ENCODE measurements at places on chromosomes 11 and 22.

DNA sequence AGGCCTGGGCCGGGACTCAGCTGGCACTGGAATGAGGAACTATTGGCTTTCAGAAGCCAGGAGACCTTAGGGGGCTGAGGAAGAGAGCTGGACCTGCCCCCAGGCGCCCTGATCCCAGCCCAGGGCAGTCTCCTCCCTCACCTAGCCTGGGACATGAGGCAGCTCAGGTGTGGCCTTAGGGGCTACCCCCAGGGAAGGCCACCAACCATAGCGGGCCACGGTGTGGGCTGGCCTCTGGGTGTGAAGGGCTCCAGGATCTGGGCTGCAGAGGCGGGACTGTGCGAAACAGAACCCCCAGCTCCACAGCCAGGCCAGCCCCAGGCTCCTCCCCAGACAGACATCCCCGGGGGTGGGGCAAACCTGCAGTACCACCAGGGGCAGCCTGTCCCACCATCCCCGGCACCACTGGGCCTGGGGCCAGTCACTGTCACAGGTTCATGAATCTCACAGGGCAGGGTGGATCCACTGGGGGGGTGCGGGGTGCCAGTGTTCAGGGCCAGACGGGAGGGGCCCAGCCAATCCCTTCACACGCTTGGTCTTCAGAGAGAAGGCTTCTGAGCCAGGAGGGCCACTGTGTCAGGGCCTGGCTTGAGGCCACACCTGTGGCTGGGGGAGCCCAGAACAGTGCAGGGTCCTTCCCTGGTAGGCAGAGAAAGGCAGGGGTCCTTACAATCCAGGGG lies 3.5 kb downstream of the PLXNB2 start:
- DNase-seq, result peak; percentile 91

GRCh38 chr22:33028234-33028633 lies 29.9 kb downstream of the SYN3 start:
- DNase-seq, result no peak

GRCh38 chr11:15673408-15673831 lies 558.7 kb downstream of the INSC start:
- no peak for DNase-seq

- DNase-seq, result peak; percentile 18
Measured at GRCh38 chr11:36292311-36292722, 3.1 kb upstream of the COMMD9 start.

DNA sequence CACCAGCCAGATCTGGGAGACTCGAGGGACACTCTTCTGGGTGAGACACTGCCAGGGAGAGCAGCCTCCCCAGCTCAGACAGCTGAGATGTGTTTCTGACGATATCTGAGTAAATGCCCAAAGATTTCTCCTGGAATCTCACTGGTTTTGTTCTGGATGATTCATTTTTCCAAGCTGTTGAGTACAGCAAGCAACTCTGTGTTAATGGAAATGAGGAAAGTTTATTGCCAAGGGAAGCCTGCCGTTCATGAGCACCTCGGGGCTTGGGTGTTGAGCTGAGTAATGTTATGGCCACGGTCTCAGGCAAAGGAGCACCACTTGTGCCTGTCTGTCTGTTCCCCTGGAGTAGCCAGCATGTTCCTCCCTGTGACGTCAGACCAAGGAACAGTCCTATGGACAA lies 1132.4 kb downstream of the BRD1 start:
- no peak for DNase-seq

DNA sequence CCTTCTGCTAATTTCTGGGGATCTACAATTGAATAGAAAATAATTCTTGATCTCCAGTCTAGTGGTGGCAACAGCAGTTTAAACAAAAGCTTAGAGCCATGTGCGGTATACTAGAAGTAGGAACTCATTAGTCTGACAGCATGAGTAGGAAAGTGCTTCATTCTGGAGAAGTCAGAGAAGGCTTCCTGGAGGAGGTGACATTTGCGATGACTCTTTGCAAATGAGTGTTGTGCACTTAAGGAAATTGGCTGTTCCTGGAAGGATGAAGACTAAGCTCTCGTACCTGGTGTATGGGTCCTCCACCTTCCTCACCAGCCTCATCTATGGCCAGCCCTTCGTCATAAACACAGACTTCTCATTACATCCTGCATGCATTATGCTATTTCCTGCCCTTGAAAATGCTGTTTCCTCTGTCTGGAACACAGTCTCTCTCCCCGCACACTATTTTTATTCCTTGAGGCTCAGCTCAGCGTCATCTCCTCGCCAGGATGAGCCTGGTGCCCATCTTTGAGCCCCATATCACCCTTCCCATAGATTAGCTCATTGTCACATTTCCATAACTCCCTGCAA lies 132.9 kb downstream of the PKNOX2 start:
- DNase-seq, result no peak

- DNase-seq, result peak; percentile 67
Measured at GRCh38 chr11:102177974-102178631, 67.9 kb downstream of the YAP1 start.

DNA sequence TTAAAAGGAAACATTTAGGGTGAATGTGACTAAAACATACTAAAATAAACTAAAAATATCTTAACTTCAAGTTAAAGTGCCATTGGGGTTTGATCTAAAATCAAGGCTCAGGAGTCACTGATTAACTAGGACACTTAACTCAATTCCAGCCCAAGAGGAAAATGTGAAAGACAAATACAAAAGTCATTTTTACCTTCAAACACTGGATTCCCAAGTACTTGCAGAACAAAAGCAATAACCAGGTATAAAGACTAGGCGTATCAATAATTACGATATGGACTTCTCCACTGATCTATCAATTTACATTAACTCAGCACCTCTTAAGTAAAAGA lies 15.6 kb downstream of the ALKBH8 start:
- DNase-seq, result no peak

- DNase-seq, result no peak
Measured at GRCh38 chr22:37565830-37566229, 5.5 kb downstream of the CDC42EP1 start.

DNA sequence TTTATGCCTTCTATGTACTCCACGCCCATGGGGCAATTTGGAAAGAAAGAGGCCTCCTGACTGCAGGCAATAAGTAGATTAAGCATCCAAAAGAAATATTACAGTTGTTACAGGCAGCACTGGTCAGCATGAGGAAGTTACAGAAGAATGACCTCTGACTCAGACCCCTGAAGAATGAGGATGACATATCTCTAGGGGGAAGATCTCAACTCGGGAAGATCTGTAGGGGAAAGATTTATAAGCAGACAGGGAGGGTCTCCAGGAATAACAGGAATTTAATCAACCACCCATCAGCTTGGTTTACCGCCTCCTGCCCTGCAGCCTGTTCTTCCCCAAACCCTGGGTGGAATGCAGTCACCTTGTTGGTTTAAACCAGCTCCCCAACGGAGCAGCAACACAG lies 58.0 kb downstream of the RCN1 start:
- no peak for DNase-seq

DNA sequence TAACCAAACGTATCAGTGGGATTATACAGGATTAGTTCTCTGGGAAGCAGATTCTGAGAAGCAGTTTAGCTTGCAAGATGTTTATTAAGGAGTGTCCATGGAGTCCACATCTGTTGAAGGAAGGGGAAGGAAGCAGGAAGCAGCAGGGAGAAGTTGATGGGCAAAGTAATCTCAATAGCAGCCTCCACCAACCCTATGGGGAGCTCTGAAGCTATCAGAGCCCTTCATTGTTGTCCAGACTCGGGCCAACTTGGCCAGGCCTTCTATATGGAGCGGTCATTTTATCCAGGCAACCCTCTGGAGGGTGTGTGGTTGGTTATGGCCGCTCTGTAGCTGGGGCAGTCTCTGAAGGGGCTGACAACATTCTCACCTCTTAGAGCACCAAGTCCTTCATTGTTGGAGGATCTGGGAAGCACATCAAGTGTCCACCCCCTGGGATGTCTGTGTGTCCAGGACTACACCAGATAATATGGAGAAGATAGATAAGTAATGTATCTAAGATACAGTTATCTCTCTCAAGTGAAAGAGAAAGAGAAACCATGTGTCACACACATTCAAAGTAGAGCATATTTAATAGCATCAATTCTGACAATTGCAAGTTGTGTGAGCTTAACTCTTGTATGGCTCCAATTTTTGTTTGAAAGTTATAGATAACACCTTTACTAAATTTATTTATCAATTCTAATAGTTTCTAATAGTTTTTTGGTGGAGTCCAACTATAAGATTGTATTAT lies 101.7 kb upstream of the TRIM77 start:
- no peak for DNase-seq

DNA sequence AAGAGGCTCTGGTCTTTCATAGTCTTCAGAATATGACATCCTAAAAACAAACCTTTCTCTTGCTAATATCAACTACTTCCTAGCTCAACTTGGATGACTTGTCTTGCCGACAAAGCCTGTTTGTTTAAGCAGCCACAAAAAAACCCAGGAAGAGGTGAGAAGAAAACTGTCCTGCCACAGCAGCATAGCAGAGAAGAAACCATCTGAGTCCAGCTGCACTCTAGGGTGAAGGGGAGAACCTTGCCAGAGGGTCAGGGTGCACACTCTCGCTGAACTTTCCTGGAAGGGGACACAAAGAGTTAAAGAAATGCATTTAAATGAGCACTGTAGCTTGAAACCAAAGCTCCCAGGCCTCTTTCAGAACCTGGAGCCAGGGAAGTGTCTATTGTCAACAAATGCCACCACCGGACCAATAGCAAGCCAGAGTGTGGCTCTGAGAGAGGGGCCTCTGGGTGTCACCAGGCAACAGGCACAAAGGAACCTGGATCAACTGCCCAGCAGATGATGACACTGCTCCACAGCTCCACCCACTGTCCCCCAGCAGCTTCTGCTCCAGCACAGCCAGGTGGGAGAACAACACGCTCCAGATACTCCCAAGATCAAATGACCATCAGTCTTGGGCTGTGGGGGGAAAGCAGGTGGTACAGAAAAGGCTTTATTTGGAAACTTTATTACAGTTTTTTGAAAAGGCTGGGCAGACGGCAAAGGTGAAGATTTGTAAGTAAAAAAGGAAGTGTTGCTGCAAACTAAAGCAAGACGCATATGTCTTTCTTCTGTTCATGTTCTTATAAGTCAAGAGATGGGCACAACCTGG lies 105.7 kb downstream of the RASSF10 start:
- DNase-seq, result peak; percentile 77

- DNase-seq, result no peak
Measured at GRCh38 chr11:28654191-28654590, 546.0 kb downstream of the METTL15 start.

- peak; percentile 75 for DNase-seq
Measured at GRCh38 chr22:30386960-30387827, at the start of gene RNF215. RNF215 (minus strand) TSS chr22:30387411; CDS start chr22:30387313, 98 bp downstream.

DNA sequence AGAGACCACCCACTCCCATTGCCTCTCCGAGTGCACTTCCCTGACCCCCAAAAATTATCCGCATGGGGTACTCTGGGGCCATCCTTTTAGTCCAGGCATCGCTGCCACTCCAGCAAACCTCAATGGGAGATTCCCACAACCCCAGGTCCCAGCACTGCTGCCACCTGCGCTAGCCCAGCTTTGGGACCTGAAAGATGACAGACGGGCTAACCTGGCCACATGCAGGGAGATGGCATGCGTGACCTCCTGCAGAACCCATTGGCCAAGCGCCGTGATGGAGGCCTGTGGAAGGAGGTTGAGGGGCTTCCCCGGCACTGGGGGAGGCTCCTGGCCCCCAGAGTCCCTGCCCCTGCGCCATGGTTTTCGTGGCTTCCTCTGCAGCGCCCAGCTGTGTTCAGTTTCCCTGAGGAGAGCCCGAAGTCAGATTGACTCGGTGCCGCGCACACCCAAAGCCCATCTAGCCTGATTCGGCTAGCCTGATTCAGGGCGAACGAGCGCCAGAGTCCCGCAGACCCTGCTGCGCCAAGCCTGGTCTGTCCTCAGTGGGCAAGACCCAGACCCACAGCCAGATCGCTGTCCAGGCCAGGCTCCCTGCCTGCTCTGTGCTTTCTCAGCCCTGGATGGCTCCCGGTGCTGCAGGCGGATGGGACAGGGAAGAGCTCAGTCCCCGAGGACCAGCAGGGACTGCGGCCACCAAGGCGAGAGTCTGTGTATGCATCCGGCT lies 751 bp upstream of the WNT7B start:
- DNase-seq, result peak; percentile 45

- no peak for DNase-seq
Measured at GRCh38 chr11:114773541-114774338, 95.4 kb downstream of the NXPE2 start.

DNA sequence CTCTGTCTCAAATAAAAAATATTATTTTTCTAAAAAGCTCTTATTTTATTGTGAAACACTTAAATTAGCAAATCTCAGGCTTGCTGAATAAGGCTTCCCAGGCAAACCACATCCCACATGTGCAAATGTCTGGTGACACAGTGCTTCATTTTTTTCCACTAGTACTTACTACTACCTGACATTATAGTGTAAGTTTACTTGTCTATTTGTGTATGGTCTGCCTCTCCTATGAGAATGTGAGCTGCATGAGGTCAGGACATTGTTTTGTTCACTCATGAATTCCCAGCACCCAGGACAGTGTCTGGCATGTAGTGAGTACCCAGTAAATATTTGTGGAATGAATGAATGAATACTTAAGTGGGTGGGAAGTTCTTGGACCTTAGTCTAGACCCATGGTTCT lies 103.1 kb downstream of the PTPRJ start:
- no peak for DNase-seq

- DNase-seq, result no peak
Measured at GRCh38 chr22:29992341-29993275, 87.7 kb upstream of the HORMAD2 start.

- no peak for DNase-seq
Measured at GRCh38 chr11:36030731-36031281, 86.9 kb downstream of the LDLRAD3 start.

GRCh38 chr11:38060920-38061319 lies 1462.9 kb upstream of the RAG2 start:
- no peak for DNase-seq

GRCh38 chr11:8593935-8594909 lies at the start of gene STK33:
STK33 (minus strand) TSS chr11:8594228; CDS start chr11:8474905, 119,323 bp downstream.
- DNase-seq, result no peak

- no peak for DNase-seq
Measured at GRCh38 chr22:28812516-28812915, 12.1 kb upstream of the XBP1 start.

- no peak for DNase-seq
Measured at GRCh38 chr11:117919781-117920221, 9.4 kb downstream of the TMPRSS13 start.

GRCh38 chr11:75597636-75598035 lies 35.6 kb downstream of the SERPINH1 start:
- no peak for DNase-seq

DNA sequence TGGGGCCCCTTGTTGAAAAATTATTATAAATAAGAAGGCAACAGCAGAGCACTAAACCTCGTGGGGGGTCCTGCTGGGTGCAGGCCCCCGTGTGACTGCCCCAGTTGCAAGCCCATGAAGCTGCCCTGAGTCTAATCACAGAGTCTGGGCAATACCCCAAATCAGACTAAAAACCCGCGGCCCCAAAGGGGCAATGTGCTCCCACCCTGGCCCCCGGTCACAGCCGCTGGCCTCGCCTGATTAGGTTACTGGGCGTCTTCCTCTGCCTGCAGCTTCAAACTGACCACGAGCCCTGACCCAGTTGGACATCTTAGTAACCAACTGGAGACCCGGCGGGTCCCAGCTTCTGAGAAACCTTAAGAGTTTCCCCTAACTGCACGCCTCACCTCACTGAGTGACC lies 1.6 kb downstream of the CXCR5 start:
- no peak for DNase-seq
